ENCODE measurements at places on chromosomes 1 and 21. TPM values are rescaled to one million over a fixed set of nuclear protein-coding genes. Genes with fewer than 3 reads are reported as not detected.

Gene PPIAL4G
- total RNA-seq, result not detected

Gene KLHDC9
- total RNA-seq, result 1.1 TPM

Gene OR2G6
- total RNA-seq, result not detected

Gene ZNF326
- total RNA-seq, result 11.2 TPM

Gene PLA2G2D
- total RNA-seq, result not detected

Gene SPRR5
- total RNA-seq, result not detected

Gene PLA2G2A
- total RNA-seq, result not detected

Gene LMOD1
- not detected for total RNA-seq

Gene CFAP57
- total RNA-seq, result 0.07 TPM

Gene ITLN2
- 0.21 TPM for total RNA-seq

Gene TBX15
- under 0.01 TPM for total RNA-seq

Gene ZNF593OS
- total RNA-seq, result not detected

Gene PCSK9
- 37.3 TPM for total RNA-seq

Gene IL22RA1
- total RNA-seq, result 2.7 TPM

Gene AUNIP
- total RNA-seq, result 4.8 TPM

Gene ACADM
- 30.9 TPM for total RNA-seq

Gene OR2L3
- total RNA-seq, result not detected

Gene NKAIN1
- not detected for total RNA-seq

Gene DISP3
- not detected for total RNA-seq

Gene CRABP2
- 22.9 TPM for total RNA-seq

Gene PDC
- not detected for total RNA-seq

Gene IL24
- 5.8 TPM for total RNA-seq
